ENCODE measurements at places on chromosomes 12 and 14.

- no peak for DNase-seq
Observed at GRCh38 chr14:76908834-76909233, 82.6 kb downstream of the LRRC74A start.

GRCh38 chr14:105348945-105349699 is 34.6 kb downstream of the PACS2 start:
- no peak for DNase-seq

DNA sequence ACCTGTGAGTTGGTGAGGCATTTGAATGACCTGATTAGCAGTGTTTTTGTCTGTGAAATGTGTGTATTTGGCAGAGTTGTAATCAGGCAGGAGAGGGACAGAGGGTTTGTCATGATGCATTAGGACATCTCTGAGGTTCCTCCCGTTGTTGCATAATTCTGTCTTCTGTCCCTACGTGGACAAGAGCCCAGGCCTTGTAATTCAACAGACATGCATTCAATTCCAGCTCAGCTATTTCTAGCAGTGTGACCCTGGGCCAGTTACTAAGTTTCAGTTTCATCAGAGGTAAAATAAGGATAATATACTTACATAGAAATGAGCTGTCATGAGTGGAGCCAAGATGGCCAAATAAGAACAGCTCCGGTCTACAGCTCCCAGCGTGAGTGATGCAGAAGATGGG is 208.6 kb downstream of the SLC38A4 start:
- no peak for DNase-seq

DNA sequence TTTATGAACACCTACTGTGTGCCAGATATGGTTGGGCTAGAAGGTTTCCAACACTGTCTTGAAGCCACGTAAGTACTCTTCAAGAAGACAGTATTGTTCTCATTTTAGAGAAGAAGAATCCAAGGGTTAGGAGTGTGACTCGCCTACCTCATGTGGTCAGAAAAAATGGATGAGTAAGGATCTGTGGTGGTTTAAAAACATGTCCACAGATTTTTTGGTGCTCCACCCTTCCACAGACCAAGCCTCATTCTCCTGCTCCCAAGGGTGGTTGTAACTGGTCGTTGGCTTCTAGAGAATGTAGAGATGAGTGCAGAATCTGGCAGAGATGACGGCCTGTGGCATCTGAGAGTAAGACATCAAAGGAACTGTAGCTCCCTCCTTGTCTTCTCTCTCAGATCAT is 30.3 kb upstream of the TTC7B start:
- no peak for DNase-seq

- no peak for DNase-seq
Observed at GRCh38 chr12:2667716-2668440, 126.9 kb upstream of the FKBP4 start.

- no peak for DNase-seq
Observed at GRCh38 chr14:104820669-104821228, 19.8 kb downstream of the ZBTB42 start.

DNA sequence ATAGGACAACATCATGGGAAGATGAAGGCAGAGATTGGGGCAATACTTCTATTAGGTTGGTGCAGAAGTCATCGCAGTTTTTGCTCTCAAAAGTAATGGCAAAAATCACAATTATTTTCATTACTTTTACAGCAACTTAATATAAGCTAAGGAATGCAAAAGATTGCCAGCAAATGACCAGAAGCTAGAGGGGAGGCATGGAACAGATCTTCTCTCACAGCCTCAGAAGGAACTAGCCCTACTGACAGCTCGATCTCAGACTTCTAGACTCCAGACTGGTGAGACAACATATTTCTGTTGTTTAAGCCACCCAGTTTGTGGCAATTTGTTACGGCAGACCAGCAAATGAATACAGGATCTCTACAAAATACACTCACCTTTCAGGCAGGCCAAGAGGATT is 348.5 kb upstream of the TBX3 start:
- no peak for DNase-seq

GRCh38 chr12:108551535-108551934 is 9.4 kb downstream of the SART3 start:
- DNase-seq, result no peak

DNA sequence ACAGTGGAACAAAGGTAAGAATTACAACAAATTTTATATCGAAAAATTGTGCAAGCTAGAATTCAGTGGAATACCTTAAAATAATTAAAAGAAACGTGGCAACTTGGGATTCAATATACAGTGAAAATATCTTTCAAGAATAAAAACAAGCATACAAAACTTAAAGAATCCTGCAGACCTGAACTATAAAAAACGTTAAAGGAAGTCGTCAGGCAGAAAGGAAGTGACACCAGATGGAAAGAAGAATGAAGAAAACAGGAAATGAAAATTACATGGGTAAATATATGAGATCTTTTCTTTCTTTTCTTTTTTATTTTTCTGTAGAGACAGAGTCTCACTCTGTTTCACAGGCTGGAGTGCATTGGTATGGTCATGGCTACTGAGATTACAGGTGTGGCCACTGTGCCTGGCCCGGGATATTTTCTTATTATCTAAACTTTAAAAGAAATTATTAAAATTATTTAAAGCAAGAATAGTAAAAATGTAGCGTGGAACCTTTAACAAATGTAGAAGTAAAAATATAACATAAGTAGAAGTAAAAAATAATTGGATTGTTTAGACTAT is 4.7 kb downstream of the MGP start:
- no peak for DNase-seq

DNA sequence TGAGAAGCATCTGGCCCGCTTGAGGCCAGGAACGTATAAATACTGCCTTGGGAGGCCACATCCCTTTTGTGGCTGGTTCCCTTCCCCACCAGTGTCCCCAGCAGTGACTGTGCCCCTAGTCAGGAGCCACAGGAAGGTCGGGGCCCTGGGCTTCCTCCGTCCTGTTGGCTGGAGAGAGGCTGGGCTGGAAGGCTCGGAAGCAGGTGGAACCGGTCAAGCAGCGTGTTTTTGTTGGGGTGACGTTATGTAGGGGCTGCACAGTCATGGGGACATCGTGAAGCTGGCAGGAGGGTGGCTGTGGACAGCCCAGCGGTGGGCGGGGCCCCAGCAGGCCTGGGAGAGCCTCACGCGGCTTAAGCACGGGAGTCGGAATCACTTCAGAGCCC is 10.1 kb downstream of the XRCC3 start:
- DNase-seq, result no peak

DNA sequence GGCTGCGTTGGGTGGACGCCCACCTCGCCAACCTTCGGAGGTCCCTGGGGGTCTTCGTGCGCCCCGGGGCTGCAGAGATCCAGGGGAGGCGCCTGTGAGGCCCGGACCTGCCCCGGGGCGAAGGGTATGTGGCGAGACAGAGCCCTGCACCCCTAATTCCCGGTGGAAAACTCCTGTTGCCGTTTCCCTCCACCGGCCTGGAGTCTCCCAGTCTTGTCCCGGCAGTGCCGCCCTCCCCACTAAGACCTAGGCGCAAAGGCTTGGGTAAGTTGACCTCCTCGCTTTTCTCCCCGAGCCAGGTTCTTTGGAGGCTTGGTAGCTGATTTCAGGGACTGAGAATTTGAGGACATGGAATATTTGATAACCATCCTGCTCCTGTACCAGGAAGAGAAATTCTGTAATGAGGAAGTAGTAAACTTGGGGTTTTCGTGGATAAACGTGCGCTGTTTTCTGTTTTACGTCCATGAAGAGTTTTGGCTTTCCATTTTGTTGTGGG is 530 bp downstream of the APAF1 start:
- DNase-seq, result no peak

- DNase-seq, result no peak
Observed at GRCh38 chr14:20760950-20761349, 7.3 kb upstream of the EDDM3B start.

- DNase-seq, result no peak
Observed at GRCh38 chr14:74299061-74299545, 3.6 kb downstream of the ABCD4 start.

- DNase-seq, result no peak
Observed at GRCh38 chr14:22626590-22626989, 17.6 kb downstream of the OR6J1 start.

- DNase-seq, result no peak
Observed at GRCh38 chr12:113407931-113408600, 4.4 kb upstream of the SDS start.

DNA sequence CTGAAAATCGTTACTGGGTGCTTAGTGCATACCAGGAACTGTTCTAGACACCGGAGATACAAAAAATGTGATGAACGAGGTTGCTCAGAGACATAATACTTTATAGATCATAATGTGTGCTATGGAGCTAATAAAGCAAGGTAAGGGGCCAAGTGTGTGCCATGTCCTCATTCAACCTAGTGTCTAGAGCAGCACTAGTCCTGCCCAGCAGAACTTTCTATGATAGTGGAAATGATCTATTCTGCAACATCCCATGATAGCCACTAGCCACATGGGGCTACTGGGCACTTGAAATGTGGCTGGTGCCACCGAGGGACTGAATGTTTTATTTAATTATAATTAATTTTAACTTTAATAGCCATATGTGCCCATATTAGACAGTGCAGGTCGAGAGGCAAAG is 15.6 kb downstream of the NUAK1 start:
- DNase-seq, result no peak

Data from activated naive CD4-positive, alpha-beta T cell treated with anti-CD3 and anti-CD28 coated beads, Interleukin-2, amount 50 U/mL, for 16 hours (primary cell).